Stimulated activated CD4-positive, alpha-beta T cell treated with anti-CD3 and anti-CD28 coated beads, Interleukin-15, amount 100 ng/mL, for 1 hour (primary cell): ENCODE measurements at places on chromosomes 5 and 9.

DNA sequence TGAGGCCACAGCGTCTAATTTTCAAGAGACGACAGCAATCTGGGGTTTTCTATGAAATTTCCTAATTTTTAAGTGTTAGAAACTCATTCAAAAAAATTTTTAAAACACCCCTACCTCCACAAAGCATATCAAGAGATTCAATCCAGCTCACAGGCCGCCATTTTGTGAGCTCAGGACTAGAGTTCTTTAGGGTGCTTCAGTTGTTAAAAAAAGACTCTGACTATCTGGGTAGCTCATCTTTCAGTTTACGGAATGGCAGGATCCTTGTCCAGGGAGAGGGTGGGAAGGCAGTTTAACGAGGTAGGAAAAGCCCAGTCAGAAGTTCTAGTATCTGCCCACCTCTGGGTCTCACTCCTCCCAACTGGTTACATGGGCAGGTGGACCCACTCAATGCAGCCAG lies 43.1 kb downstream of the CAMK2A start:
- DNase-seq, result no peak

DNA sequence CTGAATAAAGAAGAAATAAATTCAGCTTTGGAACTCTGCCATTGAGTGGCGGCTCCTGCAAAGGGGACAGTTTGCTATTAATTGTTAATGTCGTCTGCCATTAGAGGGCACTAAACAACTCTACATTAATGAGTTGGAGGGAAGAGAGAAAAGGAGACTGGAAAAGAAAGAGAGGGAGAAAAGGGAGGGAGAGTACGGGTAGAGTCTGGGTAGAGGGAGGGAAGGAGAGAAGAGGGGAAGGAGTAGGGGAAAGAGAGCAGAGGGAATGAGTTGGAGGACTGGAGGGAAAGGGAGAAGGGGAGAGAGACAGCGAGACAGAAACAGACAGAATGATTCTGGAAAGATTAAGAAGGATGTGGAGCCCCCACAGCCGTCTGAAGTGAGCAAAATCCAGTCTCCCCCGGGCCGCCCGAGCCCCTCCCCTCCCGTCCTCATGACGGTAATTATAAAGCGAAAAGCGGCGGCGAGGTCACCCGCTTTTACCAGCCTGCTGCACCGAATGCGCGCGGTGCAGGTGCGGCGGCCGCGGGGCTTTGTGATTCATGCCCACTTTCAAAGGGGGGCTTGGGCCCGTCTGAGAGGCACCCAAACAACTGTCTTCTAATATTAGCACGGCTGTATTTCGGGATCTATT lies 1.9 kb upstream of the FST start:
- DNase-seq, result no peak

GRCh38 chr9:110058304-110058953 lies 149.5 kb downstream of the C9orf152 start:
- peak; percentile 29 for DNase-seq

DNA sequence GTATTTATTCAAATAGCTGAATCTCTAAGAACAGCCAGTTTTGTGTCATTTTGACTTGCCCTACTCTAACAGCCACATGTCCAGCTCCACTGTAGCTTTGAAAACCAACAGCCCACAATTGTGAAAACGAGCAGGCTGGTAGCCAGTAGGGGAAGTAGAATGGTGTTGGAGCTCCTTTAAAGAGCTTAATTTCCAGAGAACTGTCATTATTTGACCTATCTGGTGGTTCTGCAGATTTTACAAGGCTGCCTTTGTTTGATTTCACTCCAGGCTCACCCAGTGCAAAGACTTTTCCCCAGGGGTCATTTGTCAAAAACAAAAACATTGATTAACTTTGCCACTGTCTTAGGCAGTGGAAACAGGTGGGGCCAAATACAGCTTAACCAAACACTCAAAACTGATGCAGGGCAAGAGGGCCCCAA lies 3.2 kb upstream of the PJA2 start:
- no peak for DNase-seq

- no peak for DNase-seq
Measured at GRCh38 chr5:131521252-131521651, 113.8 kb downstream of the RAPGEF6 start.

DNA sequence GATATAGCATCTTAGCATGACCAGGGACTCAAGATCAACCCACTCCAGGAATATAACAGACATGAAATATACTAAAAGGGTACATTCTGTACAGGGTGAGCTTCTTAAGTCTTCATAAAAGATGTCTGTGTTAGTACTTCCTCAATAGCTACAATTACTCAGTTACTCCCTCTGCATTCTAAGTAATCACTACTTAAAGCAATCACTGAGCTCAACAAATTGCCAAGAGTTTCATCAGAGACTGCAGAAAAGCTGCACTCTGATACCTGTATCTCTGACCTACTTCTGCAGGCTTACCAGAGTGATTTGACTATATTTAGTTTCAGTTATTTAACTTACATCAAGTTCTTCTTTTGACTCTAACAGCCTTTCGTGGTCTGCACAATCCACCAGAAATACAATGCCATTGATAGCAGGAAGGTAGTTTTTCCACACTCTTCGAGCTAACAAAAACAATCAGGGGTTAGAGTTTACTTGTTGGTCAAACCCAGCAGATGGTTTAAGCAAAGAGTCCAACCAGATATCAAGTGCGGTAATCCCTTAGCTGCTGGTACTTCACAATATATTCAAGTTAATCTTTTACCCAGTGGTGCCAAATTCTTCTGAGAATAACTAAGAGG lies 23.3 kb downstream of the SAR1B start:
- no peak for DNase-seq

GRCh38 chr5:134106991-134107701 lies 7.3 kb upstream of the TCF7 start:
- DNase-seq, result no peak

DNA sequence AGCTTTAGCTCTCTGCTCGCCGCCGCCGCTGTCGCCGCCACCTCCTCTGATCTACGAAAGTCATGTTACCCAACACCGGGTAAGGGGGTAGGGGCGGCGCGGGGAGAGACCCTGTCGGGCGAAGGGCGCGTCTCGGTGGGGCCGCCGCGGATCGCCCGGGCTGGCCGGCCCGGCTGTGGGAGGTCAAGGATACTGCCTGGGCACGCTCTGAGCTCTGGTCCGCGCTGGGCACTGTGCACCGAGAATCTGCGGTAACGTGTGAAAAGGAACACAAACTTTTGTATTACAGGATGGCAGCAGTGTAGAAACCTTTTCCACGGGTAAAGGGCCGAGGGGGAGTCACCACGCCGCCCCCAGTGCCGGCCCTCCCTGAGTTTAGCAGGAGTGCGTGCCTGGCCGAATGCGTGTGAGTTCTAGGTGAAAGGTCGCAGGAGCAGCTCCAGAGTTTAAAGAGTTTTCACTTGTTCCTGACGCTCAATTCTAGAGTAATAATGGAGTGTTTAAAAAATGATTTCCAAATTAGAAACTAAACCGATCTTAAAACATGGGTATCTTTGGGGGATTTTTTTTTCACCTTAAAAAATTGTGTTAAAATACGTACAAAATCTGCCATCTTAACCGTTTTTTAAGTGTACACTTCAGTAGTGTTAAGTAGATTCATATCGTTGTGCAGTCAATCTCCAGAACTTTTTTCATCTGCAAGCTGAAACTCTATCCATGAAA lies at the start of gene HSDL2:
TSS of gene HSDL2 (plus strand) at position 7 of the 723 bp plus-strand sequence. CDS start at position 63, 56 bp downstream.
- DNase-seq, result no peak

DNA sequence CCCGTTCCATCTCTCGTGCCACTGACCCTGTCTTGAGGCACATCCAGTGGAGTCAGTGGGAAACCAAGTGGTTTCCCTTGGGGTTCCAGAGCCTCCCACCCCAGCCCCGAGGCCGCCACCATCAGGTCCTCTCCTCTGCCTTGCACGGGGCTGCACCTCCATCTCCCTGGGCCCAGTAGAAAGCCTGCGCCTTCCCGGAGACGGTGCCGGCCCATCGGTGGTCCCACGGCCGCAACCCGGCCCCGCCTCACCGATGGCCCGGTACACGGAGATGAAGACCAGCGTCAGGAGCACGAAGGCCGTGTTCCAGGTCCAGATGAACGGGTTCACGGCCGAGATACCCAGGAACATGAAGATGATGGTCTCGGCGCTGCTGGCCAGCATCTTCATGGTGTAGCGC lies 40.0 kb downstream of the EXOC3 start:
- no peak for DNase-seq

DNA sequence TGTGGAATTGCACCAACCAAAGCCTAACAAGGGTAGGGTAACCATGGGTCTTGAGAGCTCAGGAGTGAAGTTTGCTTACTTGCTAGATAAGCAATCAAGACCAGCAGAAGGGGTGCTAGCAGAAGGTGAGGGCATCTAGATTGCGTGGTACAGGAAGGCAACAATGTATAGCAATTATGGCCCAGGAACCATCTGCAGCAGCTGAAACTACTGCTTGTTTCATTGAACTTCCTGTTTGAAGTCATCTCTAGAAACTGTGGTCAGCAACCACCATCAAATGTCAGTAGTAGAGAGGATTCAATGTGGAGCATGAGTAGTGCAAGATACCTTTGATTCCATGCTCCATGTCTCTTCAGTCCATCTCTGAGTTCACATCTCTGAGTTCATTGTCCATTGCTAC lies 462.1 kb upstream of the GRAMD2B start:
- no peak for DNase-seq

DNA sequence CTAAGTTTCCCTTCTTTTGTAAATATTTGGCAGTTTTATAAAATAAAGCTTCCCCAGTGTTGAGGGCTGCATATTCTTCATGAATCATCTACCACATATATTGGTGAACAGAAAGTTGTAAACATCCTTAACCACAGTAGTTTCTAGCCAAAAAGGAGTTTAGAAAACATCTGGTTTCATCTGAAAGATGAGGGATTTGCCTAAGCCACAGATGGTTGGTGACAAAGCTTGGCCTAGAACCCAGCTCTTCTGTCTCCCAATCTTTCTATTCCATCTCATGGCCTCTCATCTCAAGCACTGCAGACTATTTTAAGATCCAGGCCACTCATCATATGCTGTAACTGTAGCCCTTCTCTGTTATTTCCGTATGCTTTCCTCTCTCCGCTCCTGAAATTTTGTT lies 232.3 kb upstream of the TRPM3 start:
- DNase-seq, result no peak

DNA sequence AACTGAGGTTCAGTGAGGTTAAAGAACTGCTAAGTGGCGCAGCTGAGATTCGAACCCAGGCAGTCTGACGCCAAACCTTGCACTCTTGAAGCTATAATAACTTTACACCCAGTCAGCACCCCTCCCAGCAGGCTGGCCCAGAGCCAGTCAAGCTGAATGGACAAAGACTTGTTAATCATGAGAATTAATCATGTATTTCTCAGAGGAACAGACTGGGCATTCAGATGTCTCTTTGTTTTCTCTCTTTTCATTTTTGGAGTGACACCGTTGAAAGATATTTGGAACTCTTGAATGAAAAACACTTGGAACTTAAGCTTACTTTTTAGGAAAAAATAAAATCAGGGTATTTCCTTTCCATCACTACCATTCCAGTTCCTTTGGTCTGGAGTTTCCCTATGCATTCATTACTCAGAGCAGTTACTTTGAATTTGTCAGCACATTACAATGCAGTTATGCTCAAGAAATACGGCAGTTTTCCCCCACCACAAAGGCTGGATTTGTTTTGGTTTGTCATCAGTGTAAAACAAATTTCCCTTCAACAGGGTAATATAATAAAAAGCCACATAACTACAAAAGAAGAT lies 22.6 kb upstream of the MAMDC2 start:
- no peak for DNase-seq

DNA sequence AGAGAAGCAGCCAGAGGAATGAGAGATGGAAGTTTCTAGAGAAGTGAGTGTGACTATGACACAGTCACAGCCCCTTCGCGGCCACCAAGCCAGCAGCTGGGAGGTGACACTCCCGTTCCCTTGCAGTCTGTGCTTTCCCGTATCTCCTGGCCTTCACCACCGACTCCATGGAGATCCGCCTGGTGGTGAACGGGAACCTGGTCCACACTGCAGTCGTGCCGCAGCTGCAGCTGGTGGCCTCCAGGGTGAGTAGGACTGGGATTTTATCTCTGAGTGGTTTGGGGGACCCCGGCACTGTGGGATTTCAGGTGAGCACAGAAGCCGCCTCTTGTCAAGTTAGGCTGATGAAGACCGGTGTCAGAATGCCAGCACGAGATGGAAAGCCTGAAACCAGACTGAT lies 12.1 kb upstream of the SLC2A8 start:
- no peak for DNase-seq

GRCh38 chr9:120708526-120709224 lies 5.6 kb downstream of the MEGF9 start:
- DNase-seq, result no peak

DNA sequence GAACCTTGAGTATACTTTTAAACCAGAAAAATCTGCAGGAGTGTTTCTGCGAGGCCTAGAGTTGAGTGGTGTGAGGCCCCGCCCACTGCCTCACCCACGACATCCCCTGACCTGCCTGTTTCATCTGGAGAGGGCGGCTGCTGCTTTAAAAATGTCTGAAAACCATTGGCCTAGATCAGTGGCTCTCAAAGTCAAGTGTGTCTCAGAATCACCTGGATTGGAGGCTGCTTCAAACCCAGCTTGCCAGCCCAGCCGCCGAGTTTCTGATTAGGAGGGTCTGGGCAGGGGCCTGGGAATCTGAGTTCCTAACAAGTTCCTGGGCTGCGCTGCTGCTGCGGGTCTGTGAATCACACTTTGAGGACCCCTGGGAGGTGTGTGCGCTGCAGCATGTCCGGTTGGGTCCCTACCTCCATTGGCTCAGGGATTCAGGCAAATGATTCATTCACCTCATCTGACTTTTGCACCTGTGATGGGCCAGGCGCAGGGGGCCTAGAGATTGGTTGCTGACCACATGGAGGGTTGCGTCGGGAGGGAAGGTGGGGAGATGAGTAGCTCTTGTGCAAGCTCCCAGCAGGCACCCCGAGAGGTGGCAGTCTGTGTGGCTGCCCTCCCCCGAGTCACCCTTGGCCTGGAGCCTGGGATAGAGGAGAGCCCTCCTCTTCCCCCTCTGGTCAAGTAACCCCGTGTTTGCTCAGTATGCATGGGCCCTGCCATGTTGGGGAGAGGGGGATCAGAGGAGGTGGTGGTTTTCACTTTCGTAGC lies 27.6 kb upstream of the HMCN2 start:
- no peak for DNase-seq

- DNase-seq, result no peak
Measured at GRCh38 chr5:94217745-94218144, 400.7 kb downstream of the KIAA0825 start.

- no peak for DNase-seq
Measured at GRCh38 chr9:96495341-96495740, 45.4 kb downstream of the HABP4 start.

DNA sequence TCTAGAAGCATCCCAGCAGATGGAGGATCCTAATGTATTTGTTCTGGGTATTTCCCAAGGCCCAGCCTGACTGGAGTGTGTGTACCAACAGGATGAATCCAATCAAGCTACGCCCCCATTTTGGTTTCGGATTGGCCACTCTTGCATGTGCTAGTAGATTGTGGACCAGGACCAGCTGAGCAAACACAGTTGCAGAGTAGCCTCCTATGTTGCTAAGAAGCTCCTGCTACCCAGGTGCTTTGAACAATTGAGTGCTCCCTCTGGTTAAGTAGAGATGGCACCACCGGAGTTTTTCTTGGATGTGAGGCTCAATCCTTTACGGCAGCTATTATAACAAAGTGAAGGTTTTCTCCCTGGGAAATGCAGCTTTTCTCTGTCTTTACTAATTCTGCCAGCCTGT lies 204.5 kb downstream of the NTRK2 start:
- DNase-seq, result no peak
